ENCODE measurements at places on chromosomes 2 and 18. TPM values are rescaled to one million over a fixed set of nuclear protein-coding genes. Genes with fewer than 3 reads are reported as not detected.

The SANBR gene
- total RNA-seq, result 13.7 TPM

DNA sequence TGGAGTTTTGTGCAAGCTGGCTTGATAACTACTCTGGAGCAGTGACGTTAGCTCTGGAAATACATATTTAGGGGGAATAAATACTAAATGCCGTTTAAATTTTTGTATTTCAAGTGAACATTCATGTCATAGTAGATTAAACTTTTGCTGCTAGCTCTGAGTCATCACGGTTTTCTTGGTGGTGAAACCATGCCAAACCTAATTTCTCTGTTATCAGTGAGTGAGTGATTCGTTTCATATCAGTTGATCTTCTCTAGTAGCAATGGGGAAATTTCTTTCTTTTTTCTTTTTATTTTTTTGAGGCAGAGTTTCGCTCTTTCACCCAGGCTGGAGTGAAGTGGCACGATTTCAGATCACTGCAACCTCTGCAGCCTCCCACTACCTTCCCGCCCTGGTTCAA is 211.1 kb downstream of the PTPRM start:
- DNase-seq, result peak; percentile 64

DNA sequence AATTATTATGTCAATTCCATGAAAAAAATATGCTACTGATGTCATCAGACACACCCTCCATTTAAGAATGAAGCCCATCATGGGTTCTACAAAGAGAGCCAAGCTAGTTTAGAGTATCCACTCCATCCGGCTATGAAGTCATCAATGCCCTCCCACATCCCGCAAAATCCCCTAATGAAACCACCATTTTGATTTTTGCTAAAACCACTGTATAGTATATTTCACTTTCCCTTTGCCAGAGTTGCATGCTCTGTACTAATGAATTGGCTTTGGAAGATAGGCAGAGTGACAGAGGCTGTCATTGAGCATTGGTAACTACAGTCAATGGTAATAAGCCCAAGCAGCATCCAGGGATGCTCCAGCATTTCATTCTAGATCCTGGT is 118.6 kb downstream of the ANKRD44 start:
- no peak for DNase-seq

The KRTCAP3 gene
- 1.9 TPM for total RNA-seq

DNA sequence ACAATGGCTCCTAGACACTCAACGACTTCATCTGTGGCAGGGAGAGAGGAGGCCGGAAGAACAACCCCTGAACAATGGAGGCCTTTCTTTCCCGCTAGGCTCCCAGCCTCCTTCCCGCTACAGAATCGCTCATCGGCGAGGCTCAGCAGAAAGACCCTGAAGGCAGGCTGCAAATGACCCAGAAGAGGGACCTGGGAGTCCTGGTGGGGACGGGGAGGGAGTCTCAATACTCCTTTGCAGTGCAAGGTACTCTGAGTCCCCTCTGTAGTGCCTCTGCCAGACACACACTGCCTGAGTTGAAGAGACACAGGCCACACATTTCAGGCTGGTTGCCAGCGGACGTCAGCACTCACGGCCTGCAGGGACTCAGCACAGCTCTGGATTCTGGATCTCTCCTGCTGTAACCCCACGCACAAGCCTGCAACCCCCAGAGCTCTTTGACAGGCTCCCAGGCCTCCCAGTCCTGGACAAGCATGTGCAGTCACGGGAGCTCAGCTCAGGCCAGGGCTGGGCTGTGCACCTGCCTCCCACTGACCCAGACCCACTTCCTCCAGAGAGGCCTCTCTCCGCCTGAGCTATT is 6.1 kb downstream of the GPR17 start:
- DNase-seq, result no peak

DNA sequence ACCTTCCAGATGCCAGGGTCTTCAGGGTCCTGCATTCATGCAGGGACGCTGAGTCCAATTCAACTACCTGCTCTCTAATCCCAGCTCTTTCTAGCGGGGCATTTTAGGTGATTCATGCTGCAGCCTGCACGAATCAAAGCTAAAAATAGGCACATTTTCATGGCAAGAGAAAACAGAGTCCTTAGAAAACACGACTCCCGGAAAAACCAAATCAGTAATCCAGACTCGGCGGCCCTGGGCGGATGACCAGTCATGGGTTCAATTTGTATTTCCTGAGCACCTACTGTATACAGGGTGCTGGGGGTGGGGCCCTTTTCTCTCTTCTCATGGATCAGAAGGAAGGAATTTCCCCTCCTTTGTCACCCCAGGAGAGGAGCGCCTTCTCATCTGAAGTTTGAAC is 64.4 kb downstream of the LONRF2 start:
- DNase-seq, result peak; percentile 51

The ST8SIA5 gene
- 0.36 TPM for total RNA-seq

The RNF181 gene
- 176 TPM for total RNA-seq

DNA sequence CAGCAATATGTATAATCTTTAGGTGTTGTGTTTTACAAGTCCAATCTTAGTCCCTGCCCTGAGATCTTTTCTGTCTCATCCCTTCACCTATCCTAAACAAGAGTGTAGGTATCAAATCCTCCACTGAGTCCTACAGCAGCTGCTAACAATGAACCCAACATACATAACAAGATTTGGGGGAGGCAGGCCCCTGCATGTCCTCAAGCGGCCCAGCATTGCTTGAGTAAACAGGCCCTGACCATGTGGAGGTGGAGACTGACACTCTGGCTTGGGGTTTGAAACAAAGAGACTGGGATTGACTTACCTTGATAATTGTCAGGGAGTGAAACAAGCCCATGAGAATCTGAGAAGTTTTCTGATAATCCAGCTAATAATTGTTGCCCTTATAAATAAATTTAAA is 213.4 kb downstream of the STK39 start:
- DNase-seq, result no peak

- no peak for DNase-seq
Measured at GRCh38 chr2:200466425-200467418, 43.1 kb downstream of the KCTD18 start.

DNA sequence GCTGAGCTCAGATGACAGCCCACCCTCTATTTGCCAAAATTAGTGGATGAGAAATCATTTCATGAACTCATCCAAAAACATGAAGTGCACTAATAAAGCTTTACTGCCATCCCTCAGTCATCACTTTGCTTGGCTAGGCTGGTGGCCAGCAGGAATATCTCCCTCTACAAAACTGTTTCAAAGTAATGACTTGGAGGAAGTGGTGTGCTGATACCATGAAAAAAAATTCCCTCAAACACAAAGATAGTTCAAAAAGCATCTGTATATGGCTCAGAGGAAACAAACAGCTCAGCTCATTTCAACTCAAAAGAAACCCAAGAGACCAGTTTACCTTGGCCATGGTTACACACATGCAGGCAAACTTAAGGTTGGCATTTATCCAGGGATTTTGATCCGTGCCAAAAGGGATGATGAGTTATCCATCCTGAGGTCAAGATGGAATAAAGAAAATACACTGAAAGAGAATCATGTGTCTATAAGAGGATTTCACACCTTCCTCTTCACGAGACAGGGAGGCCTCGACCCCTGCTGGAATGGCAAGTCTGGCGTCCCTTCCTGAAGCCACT is 18.4 kb upstream of the WIPF1 start:
- DNase-seq, result peak; percentile 83

- no peak for DNase-seq
Measured at GRCh38 chr2:30781961-30782533, 25.2 kb downstream of the CAPN13 start.

- DNase-seq, result no peak
Measured at GRCh38 chr2:23513872-23514793, 129.2 kb downstream of the KLHL29 start.

DNA sequence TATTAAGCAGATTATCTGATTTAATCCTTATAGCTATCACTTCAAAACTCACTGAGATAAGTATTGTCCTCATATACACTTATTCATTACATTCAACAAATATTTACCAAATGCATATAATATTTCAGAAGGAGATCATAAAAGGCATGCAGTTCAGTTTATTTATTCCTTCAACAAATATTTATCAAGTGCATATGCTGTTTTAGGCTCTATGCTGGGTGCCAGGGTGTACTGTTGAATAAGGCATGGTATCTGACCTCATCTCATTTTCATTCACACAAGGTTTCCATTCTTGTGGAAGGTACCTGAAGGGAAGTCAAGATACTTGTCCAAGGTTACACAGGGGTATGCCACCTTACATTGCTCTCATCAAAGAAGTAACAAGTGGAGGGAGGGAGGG is 213.0 kb downstream of the INSIG2 start:
- no peak for DNase-seq

The FAM161A gene
- 2.8 TPM for total RNA-seq

GRCh38 chr18:25109484-25109883 is 242.5 kb downstream of the ZNF521 start:
- DNase-seq, result peak; percentile 29

The TXNDC2 gene
- total RNA-seq, result 0.07 TPM

GRCh38 chr2:146634230-146635097 is 1210.4 kb upstream of the ACVR2A start:
- peak; percentile 96 for DNase-seq

- DNase-seq, result peak; percentile 92
Measured at GRCh38 chr2:225025917-225026571, 16.2 kb downstream of the DOCK10 start.

DNA sequence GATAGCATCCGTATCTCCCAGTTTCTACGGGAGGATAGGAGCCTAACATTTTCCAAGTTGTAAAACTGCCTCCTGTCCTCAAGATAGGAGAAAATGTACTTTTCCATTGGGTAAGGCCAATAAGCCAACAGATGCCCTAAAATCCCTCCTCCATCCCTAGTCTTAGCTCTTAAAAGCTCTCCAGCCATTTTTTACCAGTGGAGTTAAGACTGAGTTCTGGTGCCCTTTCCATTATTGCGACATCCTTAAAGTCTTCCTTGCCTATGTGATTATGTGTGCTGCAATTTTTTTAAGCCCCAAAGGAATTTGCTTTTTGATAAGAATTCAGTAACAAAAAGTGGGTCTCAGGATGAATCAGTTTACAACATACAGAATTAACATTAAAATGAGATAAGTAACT is 33.0 kb downstream of the LINC00305 start:
- no peak for DNase-seq

DNA sequence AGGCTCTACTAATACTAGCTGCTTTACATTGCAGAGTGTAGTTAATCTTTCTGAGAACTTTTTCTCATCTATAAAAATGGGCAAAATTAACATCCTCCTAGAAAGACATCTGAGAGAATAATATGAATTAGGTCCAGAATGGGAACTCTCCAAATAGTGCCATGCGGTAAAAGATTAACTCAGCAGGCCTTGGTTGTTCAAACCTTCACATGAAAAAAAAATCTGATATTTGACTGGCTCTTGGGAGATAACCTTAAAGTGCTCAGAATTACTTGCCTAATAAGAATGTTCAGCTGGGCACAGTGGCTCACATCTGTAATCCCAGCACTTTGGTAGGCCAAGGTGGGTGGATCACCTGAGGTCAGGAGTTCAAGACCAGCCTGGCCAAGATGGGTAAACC is 5.5 kb upstream of the CXXC1 start:
- DNase-seq, result no peak
